Left lobe of liver (tissue), 2 donors: ENCODE measurements at places on chromosomes 12 and 14. TPM values are rescaled to one million over a fixed set of nuclear protein-coding genes. Genes with fewer than 3 reads are reported as not detected.

DNA sequence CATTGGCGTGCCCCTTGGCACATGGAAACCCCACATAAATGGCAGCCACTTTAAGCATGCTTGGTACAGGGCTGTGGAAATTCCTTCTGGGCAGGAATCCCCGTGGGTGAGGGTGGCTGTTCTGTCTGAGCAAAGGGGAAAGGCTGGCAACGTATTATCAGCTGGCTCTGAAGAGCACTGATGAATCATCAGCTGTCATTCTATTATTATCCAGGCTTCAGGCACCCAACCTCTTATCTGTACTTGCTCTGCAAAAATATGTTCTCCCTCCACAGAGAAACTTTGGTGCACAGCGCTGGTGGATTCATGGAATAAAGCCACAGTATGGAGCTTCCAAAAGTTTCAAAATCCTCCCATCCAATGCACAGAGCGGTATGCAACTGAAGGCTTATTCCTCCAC lies 167.1 kb downstream of the TBX5 start:
- DNase-seq = no peak

The ALKBH1 gene
- total RNA-seq = 6.2 TPM

GRCh38 chr12:848173-848865 lies 95.9 kb downstream of the WNK1 start:
- no peak for DNase-seq

- DNase-seq = no peak
Observed at GRCh38 chr12:52045794-52046199, 5.4 kb upstream of the NR4A1 start.

The RNASE7 gene
- total RNA-seq = 0.13 TPM

DNA sequence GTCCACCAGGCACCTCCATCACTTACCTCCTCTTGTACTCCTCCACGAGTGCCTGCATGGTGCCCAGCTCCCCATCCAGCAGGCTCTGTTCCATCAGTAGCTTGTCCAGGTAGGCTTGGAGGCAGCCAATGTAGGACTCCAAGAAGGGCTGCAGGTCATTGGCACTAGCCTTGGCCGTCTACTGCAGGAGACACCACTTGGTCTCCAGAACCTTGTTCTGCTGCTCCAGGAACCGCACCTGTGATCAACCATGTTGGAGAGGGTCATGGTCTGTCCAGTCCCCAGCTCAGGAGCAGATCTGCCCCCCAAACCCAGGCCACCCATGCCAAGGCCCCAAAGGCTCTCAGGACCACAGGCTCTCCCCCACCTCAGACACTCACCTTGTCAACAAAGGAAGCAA lies 23.9 kb downstream of the KRT76 start:
- DNase-seq = no peak

GRCh38 chr14:54579621-54580020 lies 12.7 kb downstream of the SAMD4A start:
- DNase-seq = no peak

GRCh38 chr12:108646600-108647579 lies 13.2 kb upstream of the SELPLG start:
- DNase-seq = no peak

- no peak for DNase-seq
Observed at GRCh38 chr14:51993285-51993920, 4.1 kb downstream of the RTRAF start.

GRCh38 chr14:103488071-103488470 lies 34.6 kb downstream of the CKB start:
- no peak for DNase-seq

DNA sequence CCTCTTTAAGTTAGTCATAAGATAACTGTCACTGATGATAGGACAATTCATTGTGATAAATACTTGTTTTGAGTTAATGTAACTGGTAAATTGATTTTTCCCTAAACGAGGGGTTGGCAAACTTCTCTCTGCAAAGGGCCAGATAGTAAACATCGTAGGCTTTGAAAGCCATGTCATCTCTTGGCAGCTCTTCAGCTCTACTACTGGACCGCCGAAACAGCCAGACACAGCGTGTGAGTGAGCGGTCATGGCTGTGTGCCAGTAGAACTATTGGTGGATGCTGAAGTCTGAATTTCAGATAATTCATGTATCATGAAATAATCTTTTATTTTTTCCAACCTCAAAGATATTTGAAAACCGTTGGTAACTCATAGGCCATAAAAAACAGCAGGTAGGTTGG lies 9.9 kb downstream of the PIWIL1 start:
- peak; percentile 69 for DNase-seq

- no peak for DNase-seq
Observed at GRCh38 chr12:120684523-120684932, 2.4 kb upstream of the MLEC start.

DNA sequence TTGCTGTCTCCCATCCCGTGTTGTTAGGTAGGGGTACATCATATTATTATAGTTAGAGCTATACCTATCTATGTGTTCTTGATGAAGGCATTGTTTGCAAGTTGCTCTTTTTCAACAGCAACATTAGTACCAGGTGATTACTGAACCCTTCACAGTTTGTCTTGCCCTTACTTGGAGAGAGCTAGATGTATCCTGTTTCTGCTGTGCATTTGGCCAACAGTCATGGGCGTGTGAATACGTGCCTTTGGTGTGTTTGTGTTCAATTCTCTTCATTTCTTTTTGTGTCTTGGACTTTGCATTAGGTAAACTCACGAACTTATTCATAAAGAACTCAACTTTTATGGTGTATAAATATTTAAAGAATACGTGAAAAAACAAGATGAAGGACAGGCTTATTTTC lies 14.3 kb downstream of the ARF6 start:
- DNase-seq = no peak

- no peak for DNase-seq
Observed at GRCh38 chr14:25041484-25041883, 8.5 kb downstream of the STXBP6 start.

The BMAL2 gene
- total RNA-seq = 2.6 TPM

DNA sequence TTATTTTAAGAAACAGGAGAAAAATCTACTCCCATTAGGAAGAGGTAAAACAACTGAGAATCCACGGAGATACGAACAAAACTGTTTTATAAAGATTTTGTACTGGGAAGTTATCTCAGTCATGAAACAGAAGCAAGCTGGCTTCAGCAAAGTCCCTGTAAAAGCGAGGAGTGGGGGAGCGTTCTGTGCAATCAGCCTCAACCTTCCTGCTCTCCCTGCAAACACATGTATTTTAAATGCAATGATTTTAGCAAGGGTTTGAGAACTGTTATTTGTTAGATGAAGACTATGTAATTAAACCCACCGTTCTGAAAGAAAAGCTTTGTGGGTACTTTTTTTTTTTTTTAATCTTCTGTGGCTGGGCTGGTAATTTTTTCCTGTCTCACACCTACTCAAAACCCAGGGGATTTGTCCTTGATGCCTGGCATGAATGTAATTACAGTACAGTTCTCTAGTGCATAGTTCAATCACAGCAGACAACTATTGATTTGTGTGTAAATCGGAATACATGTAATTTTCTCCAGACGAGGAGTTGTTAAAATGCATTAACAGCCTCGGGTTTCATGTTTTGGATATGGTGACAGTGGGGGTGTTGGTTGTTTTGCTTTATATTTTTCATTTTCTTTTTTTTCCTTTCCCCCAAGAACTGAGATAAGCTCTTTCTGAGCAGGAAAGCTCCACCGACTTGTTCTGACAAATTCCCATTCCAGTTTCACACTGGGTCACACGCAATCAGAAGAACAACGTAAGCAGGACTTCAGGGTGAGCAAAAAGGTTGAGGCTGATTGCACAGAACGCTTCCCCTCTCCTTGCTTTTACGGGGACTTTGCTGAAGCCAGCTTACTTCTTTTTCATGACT lies 153.6 kb downstream of the PHLDA1 start:
- DNase-seq = no peak

- DNase-seq = no peak
Observed at GRCh38 chr12:89862511-89863445, 154.1 kb upstream of the ATP2B1 start.

The OSBPL8 gene
- total RNA-seq = 23.2 TPM

The CIROP gene
- total RNA-seq = not detected

- no peak for DNase-seq
Observed at GRCh38 chr12:12502815-12503151, 59.9 kb downstream of the DUSP16 start.

DNA sequence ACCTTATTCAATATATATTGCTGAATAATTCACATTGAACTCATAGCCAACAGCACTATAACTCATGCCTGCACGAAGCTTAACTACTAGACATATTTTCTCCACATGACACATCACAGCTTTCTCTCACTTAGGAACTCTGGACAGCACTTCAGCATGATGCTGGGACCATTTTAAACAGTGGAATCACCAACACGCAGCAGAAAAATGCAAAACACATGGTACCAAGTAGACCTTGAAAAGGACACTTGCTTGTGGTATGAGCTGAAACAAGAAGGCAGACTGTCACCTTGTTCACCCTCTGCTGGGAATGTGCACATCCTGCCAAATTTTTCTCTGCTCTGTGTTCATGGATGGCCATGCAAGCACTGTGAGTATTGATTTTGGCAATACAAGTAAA lies 34.8 kb upstream of the CD9 start:
- DNase-seq = no peak
